ENCODE measurements at places on chromosomes 3 and 15.
A peak's percentile ranks its signal among the peaks of the same experiment; 100 is the strongest.

DNA sequence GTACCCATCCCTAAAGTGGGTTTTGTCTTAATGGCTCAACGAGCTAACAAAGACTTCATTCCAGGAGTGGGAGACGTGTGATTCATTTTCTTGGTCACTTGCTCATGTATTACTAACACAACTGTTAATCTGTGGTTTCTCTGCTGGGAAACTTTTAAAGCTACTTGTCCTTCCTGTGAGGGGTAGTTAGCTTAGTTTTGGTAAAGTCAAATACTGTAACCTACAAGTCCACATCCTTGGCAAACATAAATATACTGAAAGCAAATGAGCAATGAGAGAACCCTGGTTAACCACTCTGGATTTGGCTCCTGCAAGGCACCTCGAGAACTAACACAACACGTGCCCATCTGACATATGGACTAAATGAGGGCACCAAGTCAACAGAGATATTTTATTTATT is 19.9 kb downstream of the NOX5 start:
- no peak for DNase-seq

DNA sequence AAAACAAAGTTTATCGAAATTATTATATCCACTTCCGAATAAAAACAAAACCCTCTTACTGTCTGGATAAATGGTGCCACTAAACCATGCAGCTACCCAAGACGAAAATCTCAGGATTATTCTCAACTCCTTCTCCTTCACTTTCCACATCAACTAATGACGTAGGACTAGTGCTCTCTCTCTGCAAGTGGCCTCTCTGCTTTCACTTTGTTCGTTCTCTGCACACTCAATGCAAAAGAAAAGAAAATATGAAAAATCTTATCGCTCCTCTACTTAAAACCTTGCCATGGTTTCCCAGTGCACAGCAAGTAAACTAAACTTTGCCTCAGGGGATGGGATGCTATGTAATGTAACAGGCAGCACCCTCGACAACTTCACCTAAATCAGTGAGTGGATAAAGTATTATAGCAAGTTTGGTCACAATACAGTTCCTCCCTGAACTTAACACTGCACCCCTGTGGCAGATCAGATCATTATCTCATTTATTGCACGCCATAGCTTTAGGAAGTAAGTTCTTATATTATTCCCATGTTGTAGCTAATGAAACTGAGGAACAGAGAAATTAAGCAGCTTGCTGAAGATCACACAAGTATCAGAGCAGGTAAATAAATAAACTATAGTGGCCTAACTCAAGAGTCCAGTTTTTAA is 262.7 kb upstream of the GADL1 start:
- DNase-seq: no peak

GRCh38 chr3:192042116-192042515 is 581.2 kb downstream of the PYDC2 start:
- DNase-seq: no peak

GRCh38 chr3:46848271-46849044 is 14.8 kb downstream of the MYL3 start:
- peak; percentile 70 for DNase-seq

- DNase-seq: no peak
Observed at GRCh38 chr15:89627256-89627970, 27.9 kb downstream of the KIF7 start.

- no peak for DNase-seq
Observed at GRCh38 chr3:186511245-186511644, 32.9 kb downstream of the CRYGS start.

DNA sequence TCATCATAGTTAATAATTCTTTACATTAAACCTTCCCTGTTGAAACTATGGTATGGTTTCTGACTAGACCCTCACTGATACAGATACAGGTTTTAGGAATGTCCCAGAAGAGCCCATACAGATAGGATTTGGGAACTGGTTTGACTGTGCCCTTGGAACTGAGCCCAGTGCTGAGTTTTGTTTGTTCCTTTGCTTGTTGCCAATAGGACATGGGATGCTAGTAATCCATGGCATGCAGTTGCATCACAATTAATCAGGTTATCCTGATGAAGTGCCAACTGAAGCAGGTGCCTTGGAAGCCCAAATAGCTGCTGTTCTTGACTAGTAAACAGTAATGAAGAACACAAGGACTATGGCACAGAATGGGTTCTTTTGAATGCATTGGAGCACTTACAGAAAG is 230.6 kb downstream of the NEK10 start:
- no peak for DNase-seq

DNA sequence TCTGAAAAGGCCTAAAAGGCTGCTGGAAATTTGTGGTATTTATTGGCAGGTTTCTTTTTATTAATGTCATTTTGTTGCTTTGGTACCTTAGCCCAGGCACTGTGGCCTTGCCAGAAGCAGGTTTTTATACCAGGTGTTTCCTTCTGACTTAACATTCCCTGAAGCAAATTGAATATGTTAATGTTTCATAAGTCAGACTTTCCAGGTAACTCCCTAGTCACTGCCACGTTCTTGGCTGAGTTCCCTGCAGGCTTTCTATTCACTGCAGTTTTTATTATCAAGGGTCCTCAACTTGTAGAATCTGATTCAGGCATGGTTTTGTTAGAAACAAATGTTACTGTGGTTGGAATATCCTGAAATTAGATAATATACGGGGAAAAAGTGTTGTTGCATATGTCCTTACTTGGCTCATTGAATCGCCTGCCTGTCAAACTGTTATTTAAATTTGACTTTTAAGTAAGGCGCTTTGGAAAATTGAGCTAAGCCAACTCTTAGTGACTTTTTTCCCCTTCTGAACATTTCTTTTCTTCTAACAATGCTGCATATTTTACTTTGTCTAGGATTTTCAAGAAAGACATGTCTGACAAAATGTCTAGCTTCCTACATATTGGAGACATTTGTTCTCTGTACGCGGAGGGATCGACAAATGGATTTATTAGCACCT is 22.9 kb downstream of the ITPR1 start:
- DNase-seq: no peak

- DNase-seq: no peak
Observed at GRCh38 chr15:40006646-40007045, 32.3 kb downstream of the SRP14 start.

DNA sequence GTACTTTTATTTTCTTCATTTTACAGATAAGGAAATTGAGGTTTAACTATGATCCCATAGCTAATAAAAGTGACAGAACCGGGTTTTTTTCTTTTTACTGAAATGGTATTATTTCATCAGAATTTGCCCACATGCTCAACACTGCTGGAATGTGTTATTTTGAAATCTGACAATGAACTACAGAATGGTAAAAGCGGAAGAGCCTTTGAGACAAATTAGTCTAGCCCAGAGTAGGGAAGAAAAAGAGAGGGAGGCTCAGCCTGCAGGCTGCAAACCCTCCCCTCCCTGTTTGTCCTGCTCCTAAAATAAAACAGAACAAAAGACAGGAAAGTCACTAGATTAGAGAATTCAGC is 100.3 kb upstream of the LIPC start:
- DNase-seq: no peak

GRCh38 chr15:34085746-34086145 is 15.9 kb downstream of the EMC7 start:
- no peak for DNase-seq

DNA sequence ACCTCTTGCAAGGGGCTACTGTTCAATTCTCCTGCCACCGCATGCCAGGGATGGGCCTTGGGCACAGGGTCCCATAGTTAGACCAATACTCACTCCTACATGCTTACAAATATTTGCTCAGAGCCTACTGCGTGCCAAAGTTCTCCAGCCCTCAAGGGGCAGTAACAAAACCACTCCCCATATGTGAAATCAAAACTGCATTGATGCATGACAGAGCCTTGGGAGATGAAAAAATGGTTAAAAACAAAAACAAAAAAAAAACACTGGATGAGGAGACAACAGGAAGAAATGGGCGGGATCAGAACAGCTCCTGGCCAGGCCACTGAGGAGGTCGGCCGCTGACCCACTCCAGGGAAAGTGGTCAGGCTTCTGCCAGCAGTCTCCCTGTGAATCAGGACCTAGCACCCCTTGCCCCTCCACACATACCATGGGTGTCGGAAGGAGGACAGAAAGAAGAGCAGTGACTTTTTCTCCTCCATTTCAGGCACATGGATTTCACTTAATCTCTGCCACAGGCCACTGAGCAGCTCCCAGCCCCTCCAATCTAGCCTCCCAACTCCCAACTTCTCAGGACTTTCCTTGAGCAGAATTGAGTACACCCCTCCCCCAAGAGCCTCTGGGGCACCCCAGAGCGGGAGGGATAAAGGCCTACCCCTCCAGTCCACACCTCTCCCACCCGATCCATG is 2.8 kb downstream of the PLXNB1 start:
- no peak for DNase-seq

- no peak for DNase-seq
Observed at GRCh38 chr3:5276934-5277333, 89.4 kb downstream of the EDEM1 start.

GRCh38 chr15:83698294-83698693 is 44.4 kb downstream of the ADAMTSL3 start:
- no peak for DNase-seq

DNA sequence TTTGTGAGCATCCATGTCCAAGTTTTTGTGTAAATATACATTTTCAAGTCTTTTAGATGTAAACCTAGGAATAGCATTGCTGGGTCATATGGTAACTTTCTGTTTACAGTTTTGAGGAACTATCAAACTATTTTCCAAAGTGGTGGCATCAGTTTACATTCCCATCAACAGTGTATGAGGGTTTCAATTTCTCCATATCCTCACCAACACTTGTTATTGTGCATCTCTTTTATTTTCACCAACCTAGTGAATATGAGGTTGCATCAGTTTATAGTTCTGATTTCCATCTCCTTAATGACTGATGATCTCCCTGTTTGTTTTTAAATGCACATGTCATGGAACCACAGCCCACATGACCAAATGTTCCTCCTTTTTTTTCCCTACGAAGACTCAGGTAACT is 201.2 kb downstream of the FEZF2 start:
- DNase-seq: no peak

GRCh38 chr3:20060974-20061685 is 20.9 kb downstream of the KAT2B start:
- DNase-seq: no peak

GRCh38 chr15:63896336-63897115 is 62.8 kb upstream of the HERC1 start:
- DNase-seq: peak; percentile 70

GRCh38 chr15:36970522-36970921 is 129.8 kb downstream of the MEIS2 start:
- no peak for DNase-seq

- DNase-seq: no peak
Observed at GRCh38 chr3:64046592-64046991, 23.3 kb upstream of the PSMD6 start.

DNA sequence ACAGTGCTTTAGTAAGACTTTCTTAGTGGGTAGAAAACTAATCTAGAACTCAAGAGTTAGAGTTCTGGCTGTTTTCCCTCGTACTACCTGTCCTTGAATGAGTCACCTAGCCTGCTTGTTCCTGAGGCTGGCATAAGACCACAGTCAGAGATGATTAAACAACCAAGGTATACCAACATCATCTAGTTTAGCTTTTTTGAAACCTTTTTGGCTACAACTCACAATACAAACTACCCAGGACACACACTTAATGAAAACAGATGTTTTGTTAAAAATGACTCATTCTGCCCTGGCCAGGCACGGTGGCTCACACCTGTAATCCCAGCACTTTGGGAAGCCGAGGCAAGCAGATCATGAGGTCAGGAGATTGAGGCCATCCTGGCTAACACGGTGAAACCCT is 4.6 kb downstream of the MCCC1 start:
- DNase-seq: no peak

GRCh38 chr3:71010726-71011455 is 572.6 kb downstream of the FOXP1 start:
- DNase-seq: peak; percentile 75

DNA sequence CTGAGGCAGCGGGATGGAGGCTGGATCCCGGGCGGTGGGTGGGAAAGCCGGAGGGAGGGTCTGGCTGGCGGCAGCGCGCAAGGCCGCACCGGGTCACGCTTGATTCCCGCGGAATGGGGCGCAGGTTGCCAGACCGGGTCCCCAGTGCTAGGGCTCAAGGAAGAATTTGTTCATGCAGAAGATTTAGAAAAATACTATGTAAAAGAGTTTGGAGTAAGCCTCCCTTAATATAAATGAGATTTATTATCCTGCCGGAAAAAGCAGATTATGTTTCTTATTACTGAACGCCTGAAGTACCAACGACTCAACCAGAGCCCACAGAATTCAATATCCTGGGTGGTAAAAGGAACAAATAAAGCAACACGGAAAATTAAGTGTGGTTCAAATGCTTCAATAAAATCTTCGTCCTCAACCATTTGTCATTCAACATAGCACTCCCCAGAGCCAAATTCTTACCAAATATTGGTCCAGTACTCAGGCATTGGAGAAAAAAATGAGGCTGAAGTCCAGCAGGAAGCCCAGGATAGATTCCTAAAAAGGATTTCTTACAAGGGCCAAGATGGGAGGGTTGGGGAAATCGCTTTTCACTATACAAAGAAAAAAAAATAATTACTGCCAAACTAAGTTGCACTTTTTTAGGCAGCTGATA is 1.2 kb upstream of the ZBTB20 start:
- no peak for DNase-seq

- DNase-seq: no peak
Observed at GRCh38 chr15:82805994-82806406, at the start of gene FSD2. TSS of gene FSD2 (minus strand) at chr15:82806069. CDS start at chr15:82787390, 18,679 bp downstream.

- DNase-seq: peak; percentile 39
Observed at GRCh38 chr3:126130981-126131745, 47.2 kb upstream of the SLC41A3 start.

GRCh38 chr15:100536733-100537132 is 8.0 kb upstream of the CERS3 start:
- no peak for DNase-seq

DNA sequence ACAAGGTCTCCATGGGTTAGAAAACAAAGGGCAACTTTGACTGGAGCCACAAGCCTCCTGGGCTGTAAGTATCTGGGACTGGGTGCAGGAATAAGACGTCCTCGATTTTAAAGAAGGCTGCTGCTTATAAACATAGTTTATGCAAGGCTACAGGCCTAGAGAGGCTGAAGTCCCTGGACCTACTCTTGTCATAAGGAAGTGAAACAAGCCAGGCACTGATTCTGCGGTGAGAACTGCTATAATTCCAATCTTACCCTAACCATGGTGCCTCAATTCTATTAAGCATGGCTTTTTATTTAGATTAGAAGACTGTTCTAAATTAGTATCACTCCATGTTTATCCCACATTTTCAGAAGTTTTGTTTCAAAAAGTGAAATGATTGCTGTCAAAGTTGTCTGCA is 777.6 kb downstream of the PLOD2 start:
- DNase-seq: no peak

DNA sequence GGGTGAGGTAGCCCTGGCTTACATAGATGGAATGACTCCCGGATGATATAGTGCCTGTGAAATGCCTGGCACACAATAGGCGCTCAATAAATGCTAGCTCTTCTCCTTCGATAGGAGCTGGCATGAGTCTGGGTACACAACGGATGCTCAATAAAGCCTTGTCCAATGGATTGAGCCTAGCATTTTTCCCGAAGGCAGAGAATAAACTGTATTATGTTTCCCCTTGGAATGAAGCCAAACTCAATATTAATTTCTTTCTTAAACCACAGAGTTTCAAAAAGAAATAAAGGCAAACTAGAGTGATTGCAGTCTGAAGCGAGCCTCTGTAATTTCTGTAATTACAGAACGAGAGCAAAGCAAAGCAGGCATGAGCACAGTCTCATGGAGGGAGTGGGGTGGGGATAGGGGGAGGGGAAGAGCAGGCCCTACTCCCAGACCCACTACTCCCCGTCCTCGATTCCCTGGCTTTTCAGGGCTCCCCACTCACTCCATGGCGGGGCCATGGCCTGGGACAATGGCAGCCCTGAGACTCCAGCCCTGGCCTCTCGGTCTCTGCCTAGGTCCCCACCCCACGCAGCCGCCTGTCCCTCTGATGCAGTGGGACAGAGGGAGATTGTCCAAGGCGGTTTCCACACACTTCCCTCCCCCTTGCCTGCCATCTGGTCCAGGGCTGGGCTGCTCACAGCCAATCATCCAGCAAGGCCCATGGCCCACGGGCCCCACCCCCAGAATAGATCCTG is 18.0 kb downstream of the SLC6A1 start:
- DNase-seq: no peak
